ENCODE measurements at places on chromosomes 13 and 19. TPM values are rescaled to one million over a fixed set of nuclear protein-coding genes. Genes with fewer than 3 reads are reported as not detected.

- no peaks in the 10 kb centered on the region for H3K36me3 ChIP-seq
- H3K27ac ChIP-seq = no peak overlapping the region
- no peaks in the 10 kb centered on the region for H3K27me3 ChIP-seq
- no peak for DNase-seq
- no peak overlapping the region for H3K4me3 ChIP-seq
Measured at GRCh38 chr19:1402411-1403070, 1.2 kb upstream of the GAMT start.

DNA sequence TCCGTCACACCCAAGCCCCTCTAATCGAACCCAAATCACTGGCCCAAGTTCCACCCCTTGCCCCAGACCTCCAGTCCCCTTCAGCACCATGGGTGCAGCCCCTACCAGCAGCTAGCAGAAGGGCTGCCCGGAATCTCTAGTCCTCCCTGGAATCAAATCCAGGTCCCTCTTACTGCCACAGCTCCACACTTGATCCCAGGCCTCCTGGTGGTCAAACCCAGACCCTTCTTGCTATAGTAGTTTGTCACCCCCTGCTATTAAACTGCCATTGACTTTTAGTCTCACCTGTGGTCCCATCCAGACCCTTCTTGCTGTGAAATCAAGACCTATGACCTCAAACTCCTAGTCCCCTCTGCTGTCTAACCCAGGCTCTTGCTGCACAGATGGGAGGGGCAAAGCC, 8.7 kb downstream of the HIPK4 start:
- DNase-seq = no peak
- H3K27ac ChIP-seq = no peak overlapping the region
- no peaks in the 10 kb centered on the region for H3K4me1 ChIP-seq
- no peak overlapping the region for H3K4me3 ChIP-seq
- no peaks in the 10 kb centered on the region for H3K27me3 ChIP-seq

ATP4A gene
- total RNA-seq = not detected

TSEN34 gene
- 61.6 TPM for total RNA-seq

C19orf67 gene
- not detected for total RNA-seq

Data from fibroblast of lung (primary cell).